ENCODE measurements at places on chromosomes 4 and X. TPM values are rescaled to one million over a fixed set of nuclear protein-coding genes. Genes with fewer than 3 reads are reported as not detected.
A peak's percentile ranks its signal among the peaks of the same experiment; 100 is the strongest.

- no peaks in the 10 kb centered on the region for H3K27me3 ChIP-seq
- no peak overlapping the region for H3K27ac ChIP-seq
- peaks cover 5% of the 10 kb centered on the region for H3K4me1 ChIP-seq
- H3K36me3 ChIP-seq, result no peaks in the 10 kb centered on the region
Measured at GRCh38 chr4:82401600-82401999, 27.8 kb upstream of the HNRNPD start.

DNA sequence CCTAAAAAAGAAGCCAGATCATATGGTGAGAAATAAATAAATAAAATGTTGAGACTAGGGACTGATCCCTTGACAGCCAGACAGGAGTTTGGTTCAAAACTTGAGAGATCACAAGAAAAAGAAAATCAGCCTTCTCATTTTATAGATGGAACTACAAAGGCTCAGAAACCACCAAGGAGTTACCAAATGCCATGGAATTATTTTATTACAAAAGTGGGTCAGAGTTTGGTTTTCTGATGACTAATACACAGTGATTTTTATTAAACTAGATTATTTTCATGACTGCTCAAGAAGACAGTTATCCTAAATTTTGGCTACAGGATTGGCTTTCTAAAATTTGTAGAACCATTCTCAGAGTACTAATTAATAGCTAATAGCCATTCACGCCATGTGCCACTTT is 6.2 kb downstream of the CXCL1 start:
- H3K4me1 ChIP-seq, result no peaks in the 10 kb centered on the region
- no peak overlapping the region for H3K4me3 ChIP-seq

DNA sequence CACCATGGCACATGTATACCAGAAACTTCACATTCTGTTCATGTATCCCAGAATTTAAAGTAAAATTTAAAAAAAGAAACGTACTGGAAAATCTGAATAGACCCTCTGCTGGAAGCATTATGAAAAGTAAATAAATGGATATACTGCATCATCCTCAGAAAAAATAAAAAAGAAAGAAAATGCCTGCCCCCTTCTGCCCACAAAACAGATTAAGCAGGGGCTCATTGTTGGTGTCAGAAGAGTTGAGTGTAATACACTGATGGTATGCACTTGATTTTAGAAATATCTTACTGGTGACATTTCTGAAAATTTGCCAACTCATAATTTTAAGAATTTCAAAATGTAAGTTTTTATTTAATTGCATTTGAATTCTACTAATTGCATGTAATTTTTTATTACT is 77.8 kb downstream of the LRP2BP start:
- no peak overlapping the region for H3K4me3 ChIP-seq
- DNase-seq, result no peak
- H3K27ac ChIP-seq, result peak overlapping the region; percentile 12
- peaks cover 12% of the 10 kb centered on the region for H3K4me1 ChIP-seq

GRCh38 chrX:40098264-40099054 is 701 bp upstream of the BCOR start:
- DNase-seq, result no peak
- H3K27me3 ChIP-seq, result no peaks in the 10 kb centered on the region
- peak overlapping the region; percentile 62 for H3K4me3 ChIP-seq
- peaks cover 37% of the 10 kb centered on the region for H3K4me1 ChIP-seq

GRCh38 chr4:53068755-53069330 is 206.7 kb downstream of the RASL11B start:
- DNase-seq, result no peak
- peaks cover 21% of the 10 kb centered on the region for H3K4me1 ChIP-seq
- H3K27me3 ChIP-seq, result no peaks in the 10 kb centered on the region
- no peak overlapping the region for H3K4me3 ChIP-seq
- no peak overlapping the region for H3K27ac ChIP-seq
- peaks cover 3% of the 10 kb centered on the region for H3K36me3 ChIP-seq

The XPNPEP2 gene
- total RNA-seq, result not detected

The USP38 gene
- total RNA-seq, result 17.8 TPM

The PDCL2 gene
- not detected for total RNA-seq

All from chondrocyte (in vitro differentiated cells).